ENCODE measurements at places on chromosomes 6 and 20.

- no peak for DNase-seq
These were observed 6.7 kb upstream of the ATRN start for GRCh38 chr20:3464166-3464565.

DNA sequence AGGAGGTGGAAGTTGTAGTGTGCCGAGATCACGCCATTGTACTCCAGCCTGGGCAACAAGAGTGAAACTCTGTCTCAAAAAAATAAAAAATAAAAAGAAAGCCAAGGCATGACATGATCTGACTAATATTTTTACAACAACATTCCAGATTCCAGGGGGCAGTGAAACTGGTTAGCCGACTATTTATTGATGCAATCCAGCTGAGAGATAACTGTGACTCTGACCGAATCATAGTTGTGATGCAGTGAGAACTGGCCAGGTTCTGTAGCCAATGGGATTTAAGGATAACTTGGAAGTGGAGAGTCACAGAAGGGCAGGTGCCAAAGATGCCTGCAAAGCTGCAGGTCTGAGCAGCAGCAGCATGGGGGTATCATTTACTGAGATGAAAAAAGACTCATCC is 82.9 kb upstream of the TSHZ2 start:
- no peak for DNase-seq

- no peak for DNase-seq
These were observed 24.7 kb upstream of the PYGB start for GRCh38 chr20:25223179-25223661.

DNA sequence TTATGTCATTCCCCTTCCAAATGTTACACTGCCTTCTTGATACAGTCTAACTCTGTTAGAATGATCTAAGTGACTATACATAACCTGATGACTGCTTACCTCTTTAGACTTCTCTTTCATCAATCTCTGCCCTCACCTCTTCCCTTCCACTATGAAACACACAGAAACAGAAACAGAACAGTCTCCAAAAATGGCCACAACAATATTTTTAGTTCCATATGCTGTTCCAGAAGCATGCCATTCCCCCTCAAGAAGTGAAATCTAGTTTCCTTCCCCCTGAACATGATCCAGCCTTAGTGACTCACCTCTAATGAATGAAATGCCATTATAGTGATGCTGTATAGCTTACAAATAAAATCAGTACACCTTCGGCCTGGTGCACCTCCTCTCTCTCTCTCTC is 229.3 kb upstream of the TENT5A start:
- no peak for DNase-seq

GRCh38 chr6:82006027-82006738 is 241.4 kb downstream of the IBTK start:
- DNase-seq: no peak

GRCh38 chr6:135163440-135163738 is 17.7 kb upstream of the MYB start:
- no peak for DNase-seq

DNA sequence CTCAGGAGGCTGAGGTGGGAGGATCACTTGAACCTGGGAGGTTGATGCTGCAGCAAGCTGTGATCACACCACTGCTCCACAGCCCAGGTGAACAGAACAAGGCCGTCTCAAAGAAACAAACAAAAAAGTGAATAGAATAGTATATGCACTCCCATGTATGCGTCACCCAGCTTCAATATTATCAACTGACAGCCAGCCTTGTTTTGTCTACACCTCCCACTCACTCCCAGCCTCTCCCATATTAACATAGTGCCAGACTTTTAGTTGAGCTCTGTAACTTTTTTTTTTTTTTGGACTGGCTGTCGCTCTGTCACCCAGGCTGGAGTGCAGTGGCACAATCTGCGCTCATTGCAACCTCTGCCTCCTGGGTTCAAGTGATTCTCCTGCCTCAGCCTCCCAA is 18.1 kb upstream of the ILRUN start:
- no peak for DNase-seq

DNA sequence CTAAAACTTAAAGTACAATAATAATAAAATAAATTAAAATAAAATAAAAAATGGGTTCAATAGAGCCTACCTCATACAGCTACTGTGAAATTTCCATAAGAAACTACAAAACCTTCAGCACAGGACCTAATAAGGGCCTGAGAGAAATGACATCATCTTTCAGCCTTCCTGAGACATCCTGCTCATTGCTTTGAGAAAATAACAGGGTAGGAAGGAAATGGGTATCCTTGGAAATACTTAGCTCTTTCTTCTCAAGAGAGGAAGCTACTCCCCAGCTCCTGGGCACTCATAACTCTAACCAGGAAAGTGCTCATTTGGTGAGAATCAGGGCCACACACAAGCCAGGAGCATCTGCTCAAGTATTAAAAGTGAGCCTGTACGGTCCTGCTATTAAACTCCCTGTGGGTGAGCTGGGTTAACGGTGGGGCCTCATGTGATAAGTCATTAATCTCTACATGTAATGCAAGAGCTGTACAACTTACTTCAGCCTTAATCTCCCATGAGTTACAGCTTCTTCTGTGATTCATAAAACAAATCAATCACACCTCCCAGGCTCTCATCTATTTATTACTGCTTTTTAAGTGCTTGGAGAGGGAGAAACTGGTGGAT is 141.4 kb downstream of the MAFB start:
- no peak for DNase-seq

DNA sequence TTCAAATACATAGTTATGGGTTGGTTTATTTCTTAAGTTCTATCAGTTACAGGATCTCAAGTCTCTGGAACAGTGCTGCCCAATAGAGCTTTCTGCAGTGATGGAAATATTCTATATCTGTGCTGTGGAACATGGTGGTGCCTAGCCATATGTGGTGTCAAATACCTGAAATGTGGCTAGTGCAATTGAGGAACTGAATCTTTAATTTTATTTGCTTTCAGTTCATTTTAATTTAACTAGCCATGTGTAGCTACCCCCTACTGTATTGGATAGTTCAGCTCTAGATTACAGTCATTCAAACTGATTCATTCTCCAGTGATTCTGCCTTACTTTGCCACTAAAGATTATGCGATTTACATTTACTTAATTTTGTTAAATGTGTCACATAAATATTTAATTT is 503.2 kb downstream of the CDKAL1 start:
- DNase-seq: no peak
